Hindlimb muscle (tissue), 1 donor: ENCODE measurements at places on chromosomes 6 and 20. TPM values are rescaled to one million over a fixed set of nuclear protein-coding genes. Genes with fewer than 3 reads are reported as not detected.

Gene LIME1
- polyA plus RNA-seq, result 6.2 TPM

DNA sequence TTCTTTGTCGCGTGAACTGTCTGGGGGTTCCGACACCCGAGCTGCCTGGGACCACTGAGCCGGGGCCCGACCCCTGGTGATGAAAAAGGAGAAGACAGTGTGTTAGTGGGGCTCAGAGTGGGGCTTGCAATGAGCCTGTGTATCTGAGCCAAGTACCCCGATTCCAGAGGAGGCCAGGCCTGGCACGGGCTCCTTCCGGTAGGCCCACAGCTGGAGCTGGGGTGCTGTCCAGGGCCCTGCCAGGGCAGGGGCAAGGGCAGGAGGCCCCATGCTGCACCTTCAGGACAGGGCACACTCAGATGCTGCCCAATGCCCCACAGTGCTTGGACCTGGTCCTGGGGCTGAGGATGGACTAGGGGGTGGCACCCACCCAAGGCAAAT is 89.4 kb downstream of the TAF4 start:
- DNase-seq, result no peak

DNA sequence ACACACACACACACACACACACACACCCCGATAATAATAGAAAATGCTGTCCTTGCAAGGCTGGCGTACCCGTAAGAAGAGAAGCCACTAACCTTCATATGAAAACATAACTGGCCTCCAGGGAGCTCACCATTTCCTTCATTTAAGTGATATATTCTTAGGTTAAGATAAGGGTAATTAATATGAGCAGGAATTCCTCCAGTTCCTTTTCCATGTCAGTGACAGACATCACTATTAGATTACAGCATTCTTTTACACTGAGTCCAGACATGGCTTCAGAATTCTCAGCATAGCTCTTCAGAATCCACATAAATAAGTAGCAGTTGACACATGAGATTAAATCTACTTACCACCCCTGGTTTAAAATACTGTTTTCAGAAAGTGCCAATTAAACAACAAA is 121.9 kb downstream of the SIM1 start:
- no peak for DNase-seq

- no peak for DNase-seq
Measured at GRCh38 chr6:127468936-127469335, 9.7 kb upstream of the KIAA0408 start.

DNA sequence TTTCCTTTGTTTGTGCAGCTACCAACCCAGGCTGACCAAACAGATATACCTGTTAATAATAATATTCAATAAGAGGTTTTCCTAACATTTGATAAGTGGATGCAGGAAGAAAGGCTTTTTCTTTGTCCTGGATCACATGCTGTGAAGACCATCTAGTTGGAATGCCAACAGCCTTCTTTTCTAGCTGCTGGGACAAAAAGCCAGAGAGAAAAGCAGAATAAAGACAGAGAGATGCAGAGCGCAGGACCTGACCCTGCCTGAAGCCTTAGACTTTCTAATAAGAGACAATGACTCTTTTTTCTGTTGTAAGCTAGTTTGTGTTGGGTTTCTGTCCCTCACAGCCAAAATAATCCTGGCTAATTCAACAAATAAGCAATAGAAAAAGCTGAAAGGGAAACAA is 308.2 kb downstream of the PHF3 start:
- DNase-seq, result no peak
